Activated T-cell treated with anti-CD3 and anti-CD28 coated beads for 4 hours (primary cell): ENCODE measurements at places on chromosomes 2 and 18.

DNA sequence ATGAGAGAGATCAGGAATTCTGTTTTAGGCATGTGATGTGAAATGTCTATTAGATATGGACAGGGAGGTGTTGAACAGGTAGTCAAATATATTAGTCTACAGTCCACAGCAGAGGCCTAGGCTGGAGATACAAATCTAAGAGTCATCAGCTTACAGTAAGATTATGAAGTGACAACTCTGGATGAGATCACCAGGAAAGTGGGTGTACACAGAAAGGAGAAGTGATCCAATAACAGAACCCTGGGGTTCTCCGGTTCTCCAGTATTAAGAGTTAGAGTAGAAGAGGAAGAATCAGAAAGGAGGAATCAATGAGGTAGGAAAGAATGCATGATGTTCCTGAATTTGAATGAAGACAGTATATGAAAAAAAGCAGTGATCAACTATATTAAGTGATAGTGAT is 362.3 kb downstream of the FIGN start:
- DNase-seq = no peak

GRCh38 chr2:158228943-158229508 is 127.3 kb downstream of the UPP2 start:
- DNase-seq = no peak

DNA sequence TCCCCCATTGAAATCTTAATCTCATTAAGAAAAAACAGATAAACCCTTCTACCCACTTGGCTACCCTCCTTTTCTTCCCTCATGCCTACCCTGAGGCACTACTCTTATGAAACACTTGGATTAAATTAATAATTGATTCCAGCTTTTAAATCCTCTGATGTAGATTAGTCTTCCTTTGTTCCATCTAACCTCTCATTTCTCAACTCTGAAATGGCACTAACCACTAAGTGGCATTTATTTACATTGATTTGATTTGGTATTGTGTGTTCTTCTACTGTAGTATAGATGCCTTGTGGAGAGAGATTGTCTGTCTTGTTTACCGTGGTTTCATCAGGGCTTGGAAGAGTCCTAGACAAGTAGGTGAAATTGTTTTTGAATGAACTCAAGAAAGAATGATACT is 26.7 kb downstream of the ITGA4 start:
- DNase-seq = no peak

- no peak for DNase-seq
Observed at GRCh38 chr2:222304737-222305515, 6.1 kb upstream of the PAX3 start.

DNA sequence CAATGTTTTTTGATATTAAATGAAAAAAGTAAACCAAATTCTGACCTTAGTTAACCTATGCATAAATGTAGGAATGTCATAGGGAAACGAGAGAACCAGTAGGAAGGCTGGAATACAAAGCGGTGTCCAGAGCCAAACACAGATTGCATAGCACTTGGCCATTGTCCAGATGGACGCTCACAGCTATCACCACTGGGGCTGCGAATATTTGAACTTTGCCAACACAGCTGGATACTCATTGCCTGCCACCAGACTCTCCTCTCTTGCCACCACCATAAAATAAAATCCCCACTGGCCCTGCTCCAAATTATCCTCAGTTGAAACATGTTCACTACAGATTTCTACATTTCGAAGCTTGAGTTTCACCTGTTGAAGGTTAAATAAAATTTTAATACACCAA is 159.3 kb upstream of the GULP1 start:
- no peak for DNase-seq

- no peak for DNase-seq
Observed at GRCh38 chr18:79785831-79786230, 11.9 kb upstream of the KCNG2 start.
